Camera-type eye (tissue), 1 donor: ENCODE measurements at places on chromosomes 16 and 17. TPM values are rescaled to one million over a fixed set of nuclear protein-coding genes. Genes with fewer than 3 reads are reported as not detected.

GCGR gene
- total RNA-seq: 0.27 TPM

CPHXL gene
- not detected for total RNA-seq

OR1E2 gene
- total RNA-seq: not detected

WNT3 gene
- 2.9 TPM for total RNA-seq

C16orf74 gene
- total RNA-seq: 23.1 TPM

PYY gene
- total RNA-seq: not detected

TAF15 gene
- total RNA-seq: 132 TPM

LHX1 gene
- total RNA-seq: 2.6 TPM

KRTAP9-4 gene
- not detected for total RNA-seq

PDIA2 gene
- total RNA-seq: 2.1 TPM

G6PC1 gene
- total RNA-seq: not detected

PRDM7 gene
- total RNA-seq: not detected

RAMP2 gene
- 26.2 TPM for total RNA-seq

EIF4A3 gene
- 77.1 TPM for total RNA-seq

RGS11 gene
- total RNA-seq: 8.2 TPM

PDILT gene
- not detected for total RNA-seq

SPN gene
- total RNA-seq: 1.3 TPM

LRRC3C gene
- total RNA-seq: not detected

NLRC3 gene
- 0.71 TPM for total RNA-seq

TMEM238L gene
- total RNA-seq: not detected

DPEP1 gene
- total RNA-seq: 1.0 TPM

TMEM106A gene
- 5.8 TPM for total RNA-seq

TMEM100 gene
- total RNA-seq: 10.3 TPM

GGT6 gene
- 6.9 TPM for total RNA-seq

IKZF3 gene
- 0.55 TPM for total RNA-seq

INPP5K gene
- total RNA-seq: 74.9 TPM

UMOD gene
- not detected for total RNA-seq

PABPN1L gene
- 0.38 TPM for total RNA-seq

KRT20 gene
- total RNA-seq: not detected

CIITA gene
- 3.8 TPM for total RNA-seq

BRICD5 gene
- 12.3 TPM for total RNA-seq

OMG gene
- total RNA-seq: 3.0 TPM

TCAP gene
- total RNA-seq: 57.6 TPM

ACSM3 gene
- total RNA-seq: 2.0 TPM

GPR179 gene
- 10.4 TPM for total RNA-seq

KCNJ18 gene
- not detected for total RNA-seq

KRTAP3-2 gene
- not detected for total RNA-seq

CRHR1 gene
- total RNA-seq: 20.6 TPM

NPIPB8 gene
- total RNA-seq: not detected

TP53TG3 gene
- not detected for total RNA-seq

CDH1 gene
- 15.0 TPM for total RNA-seq

FBXW10 gene
- 0.38 TPM for total RNA-seq

NKD1 gene
- total RNA-seq: 15.0 TPM

ITGAL gene
- total RNA-seq: 3.8 TPM

ADAM11 gene
- 19.4 TPM for total RNA-seq

NPIPB6 gene
- total RNA-seq: 11.4 TPM

RHBDL3 gene
- total RNA-seq: 35.6 TPM

ANKFN1 gene
- 3.5 TPM for total RNA-seq

TBC1D3B gene
- total RNA-seq: 4.7 TPM

CCDC144A gene
- total RNA-seq: 8.4 TPM

HOXB4 gene
- not detected for total RNA-seq

FBRS gene
- total RNA-seq: 30.7 TPM

CMTM2 gene
- total RNA-seq: not detected

OR4D1 gene
- not detected for total RNA-seq

BCL7C gene
- 34.7 TPM for total RNA-seq
